NB4 (cell line): ENCODE measurements at places on chromosomes 7 and 10.

DNA sequence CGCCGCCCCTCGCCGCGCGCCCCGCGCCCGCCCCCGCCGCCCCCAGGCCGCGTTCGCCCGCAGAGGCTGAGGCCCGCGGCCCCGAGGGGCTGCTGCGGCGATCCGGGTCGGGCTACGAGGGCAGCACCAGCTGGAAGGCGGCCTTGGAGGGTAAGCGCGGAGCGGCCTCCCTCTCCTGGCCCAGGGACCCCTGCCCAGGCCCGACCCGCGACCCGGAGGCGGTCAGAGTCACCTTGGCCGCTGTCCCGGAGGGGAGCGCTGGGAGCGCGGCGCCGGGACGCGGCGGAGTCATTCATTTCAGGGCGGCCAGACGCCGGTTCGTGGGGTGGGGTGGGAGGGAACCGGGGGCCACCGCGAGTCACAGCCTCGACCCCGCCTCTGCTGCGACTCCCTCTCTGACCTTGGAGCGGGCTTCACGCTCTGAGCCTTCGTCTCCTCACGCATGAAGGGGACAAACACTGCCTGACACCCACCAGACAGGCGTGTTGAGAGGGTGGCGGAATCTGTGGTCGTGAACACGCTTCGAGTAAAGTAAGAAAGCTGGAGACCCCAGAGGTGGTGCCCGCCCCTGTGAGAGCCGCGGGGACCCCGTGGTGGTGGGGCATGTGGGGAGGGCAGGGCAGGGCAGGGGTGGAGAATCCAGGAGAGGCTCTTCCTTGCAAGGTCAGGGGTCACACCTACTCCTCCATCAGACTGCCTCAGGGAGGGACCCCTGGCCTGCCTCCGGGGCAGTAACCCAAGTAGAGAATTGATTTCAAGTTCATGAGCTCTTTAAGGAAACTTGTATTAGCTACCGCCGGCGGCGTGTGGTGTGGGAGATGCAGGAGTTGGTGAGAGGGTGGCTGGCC lies 707 bp downstream of the CLEC2L start:
- no peak for DNase-seq

GRCh38 chr7:111043561-111043960 lies 47.4 kb upstream of the LRRN3 start:
- no peak for DNase-seq

DNA sequence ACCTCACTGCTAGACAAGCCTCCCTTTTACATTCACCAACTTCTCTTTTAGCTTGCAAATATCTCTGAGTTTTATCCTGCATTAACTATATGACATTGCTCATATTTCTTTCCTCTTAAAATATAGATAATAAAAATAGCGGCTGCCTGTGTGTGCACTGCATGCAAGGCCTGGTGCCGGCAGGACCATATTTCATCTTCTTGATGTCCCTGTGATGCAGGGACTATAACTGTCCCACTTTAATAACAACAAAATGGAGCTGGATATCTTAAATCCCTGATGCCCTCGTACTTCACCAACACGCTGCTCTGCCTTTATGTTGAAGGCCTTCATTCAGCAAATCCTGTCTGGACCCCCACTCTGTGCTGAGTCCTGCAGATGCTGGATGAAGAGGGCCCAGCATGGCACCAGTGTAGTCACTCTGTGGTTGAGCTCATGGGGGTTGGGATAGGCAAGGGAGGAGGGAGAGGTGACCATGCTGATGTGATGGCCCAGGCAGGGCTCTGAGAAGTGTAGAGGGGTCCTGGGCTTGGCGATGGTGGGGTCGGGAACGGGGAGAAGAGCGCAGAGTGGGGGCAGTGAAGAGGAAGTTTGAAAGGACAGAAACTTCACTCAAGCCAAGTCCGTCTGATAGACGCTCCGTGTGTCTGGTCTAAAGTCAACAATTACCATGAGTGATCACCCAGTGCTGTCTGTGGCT lies 40.4 kb downstream of the C10orf90 start:
- DNase-seq: no peak

GRCh38 chr10:129973674-129974059 lies 9.6 kb upstream of the EBF3 start:
- no peak for DNase-seq

- peak; percentile 63 for DNase-seq
Measured at GRCh38 chr7:130151591-130152492, 53.4 kb downstream of the TMEM209 start.

- no peak for DNase-seq
Measured at GRCh38 chr10:129758207-129759021, 205.7 kb downstream of the EBF3 start.

DNA sequence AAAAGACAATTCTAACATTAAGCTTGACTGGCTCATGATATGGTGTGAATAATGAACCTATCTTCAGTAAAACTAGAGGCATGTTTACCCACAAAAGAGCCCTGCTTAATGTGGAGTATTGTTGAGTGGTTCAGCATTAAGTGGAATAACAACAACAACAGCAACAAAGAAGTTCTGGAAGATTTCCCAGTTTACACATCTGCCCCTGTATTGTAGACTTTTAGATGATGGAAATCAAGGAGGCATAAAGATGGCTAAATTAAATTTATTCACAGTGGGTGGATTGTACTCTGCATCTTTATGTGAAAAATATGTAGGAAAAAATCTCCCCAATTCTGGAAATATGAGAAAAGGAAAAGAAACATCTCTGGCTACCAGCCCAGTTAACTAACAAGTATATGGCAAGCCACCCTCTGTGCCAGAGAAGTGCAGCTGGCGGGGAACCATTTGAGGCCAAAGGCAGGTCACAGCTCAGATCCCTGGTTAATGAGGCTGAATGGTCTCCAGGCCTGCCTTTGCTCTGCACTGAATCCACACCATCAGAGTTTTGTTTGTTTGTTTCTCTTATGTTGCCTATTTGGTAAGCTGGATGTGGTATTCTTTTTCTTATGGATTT lies 186.0 kb downstream of the SEMA3D start:
- no peak for DNase-seq

DNA sequence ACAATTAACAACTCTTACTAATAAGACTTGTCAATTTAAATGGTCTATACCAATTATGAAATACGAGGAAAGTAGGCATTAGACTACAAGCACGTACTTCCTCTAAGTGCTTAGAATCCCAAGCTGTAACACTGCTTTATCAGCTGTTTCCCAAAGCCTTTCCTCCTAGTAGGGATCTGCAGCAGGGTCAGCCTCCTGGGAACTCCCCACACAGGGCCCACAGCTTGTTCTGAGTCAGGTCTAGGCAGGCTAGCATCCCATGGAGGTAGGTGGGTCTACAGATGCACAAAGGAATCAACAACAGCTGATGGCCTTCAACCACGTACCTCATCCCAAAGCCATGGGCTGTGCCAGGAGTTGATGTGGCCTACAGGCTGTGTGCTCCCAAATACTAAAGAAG lies 14.7 kb downstream of the MMS19 start:
- no peak for DNase-seq

- no peak for DNase-seq
Measured at GRCh38 chr10:121800831-121801230, 127.0 kb downstream of the ATE1 start.

- peak; percentile 70 for DNase-seq
Measured at GRCh38 chr7:130430841-130431666, 9.8 kb downstream of the CEP41 start.

- DNase-seq: no peak
Measured at GRCh38 chr10:14271621-14272020, 59.1 kb downstream of the FRMD4A start.

GRCh38 chr7:105980645-105981396 lies 17.8 kb downstream of the CDHR3 start:
- no peak for DNase-seq

DNA sequence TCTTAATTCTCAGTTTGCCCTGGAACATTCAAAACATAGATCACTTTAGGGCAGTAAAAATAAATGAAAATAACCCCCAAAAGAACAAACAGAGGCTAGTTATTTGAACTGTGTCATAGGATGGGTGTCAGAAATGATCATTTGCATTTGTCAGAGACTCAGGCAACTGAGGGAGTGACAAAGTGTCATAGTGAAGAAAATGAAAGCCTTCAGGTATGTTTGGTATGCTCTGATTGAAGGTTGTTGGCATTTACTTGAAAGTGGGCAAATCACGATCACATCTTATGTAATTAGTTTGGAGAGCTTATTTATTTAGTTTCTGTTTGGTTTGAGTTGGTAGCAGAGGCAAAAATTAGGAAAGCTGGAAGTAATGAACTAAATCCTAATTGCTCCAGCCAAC lies 880.9 kb downstream of the ANKRD7 start:
- DNase-seq: no peak

- no peak for DNase-seq
Measured at GRCh38 chr10:92787557-92788152, 60.7 kb upstream of the EXOC6 start.

- DNase-seq: no peak
Measured at GRCh38 chr7:74455291-74455804, 1.6 kb downstream of the GTF2IRD1 start.

- DNase-seq: no peak
Measured at GRCh38 chr10:120782336-120782735, 68.8 kb upstream of the WDR11 start.

DNA sequence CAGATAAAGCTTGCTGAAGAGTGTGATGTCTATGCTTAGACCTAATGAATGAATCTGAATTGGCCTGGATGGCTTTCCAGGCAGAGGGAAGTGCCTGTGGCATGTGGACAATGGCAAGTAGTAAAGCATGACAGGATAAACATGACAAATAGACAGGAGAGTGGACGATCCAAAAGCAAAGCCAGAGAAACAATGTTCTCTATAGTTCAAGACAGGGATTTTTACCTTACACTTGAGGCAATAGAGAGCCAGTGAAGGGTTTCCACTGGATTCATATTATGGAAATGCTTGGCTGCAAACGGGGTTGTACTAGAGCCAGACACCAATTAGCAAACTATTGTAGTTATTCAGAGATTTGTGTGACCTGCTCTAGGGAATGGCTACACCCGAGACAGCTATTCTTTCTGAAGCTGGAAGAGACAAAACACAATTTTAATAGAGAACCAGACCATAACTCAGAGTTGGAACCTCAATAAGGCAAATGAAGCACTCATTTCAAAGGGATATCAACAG lies 2.3 kb downstream of the AGMO start:
- no peak for DNase-seq

GRCh38 chr7:140923358-140924006 lies 1.2 kb downstream of the BRAF start:
- DNase-seq: peak; percentile 34

- no peak for DNase-seq
Measured at GRCh38 chr7:98840722-98841121, 29.1 kb downstream of the TMEM130 start.

DNA sequence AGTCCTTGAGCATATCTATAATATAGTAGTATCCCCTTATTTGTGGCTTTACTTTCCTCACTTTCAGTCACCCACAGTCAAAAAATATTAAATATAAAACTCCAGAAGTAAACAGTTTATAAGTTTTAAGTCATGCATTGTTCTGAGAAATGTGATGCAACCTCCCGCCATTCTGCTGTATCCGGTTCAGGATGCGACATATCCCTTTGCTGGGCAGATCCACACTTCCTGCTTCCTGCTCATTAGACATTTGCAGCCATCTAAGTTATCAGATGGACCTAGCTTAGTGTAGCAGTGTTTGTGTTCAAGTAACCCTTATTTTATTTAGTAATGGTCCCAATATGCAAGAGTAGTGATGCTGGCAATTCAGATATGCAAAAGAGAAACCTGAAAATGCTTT lies 38.9 kb upstream of the BMS1 start:
- no peak for DNase-seq

- no peak for DNase-seq
Measured at GRCh38 chr10:61793760-61794703, 107.5 kb upstream of the ARID5B start.

- DNase-seq: no peak
Measured at GRCh38 chr10:13678101-13678843, 91.5 kb downstream of the PRPF18 start.
